ENCODE measurements at places on chromosomes 12 and 14.

- DNase-seq = no peak
These were observed 67.3 kb upstream of the EGLN3 start for GRCh38 chr14:34018125-34018524.

GRCh38 chr12:113118142-113118541, 17.4 kb downstream of the RASAL1 start:
- DNase-seq = no peak

DNA sequence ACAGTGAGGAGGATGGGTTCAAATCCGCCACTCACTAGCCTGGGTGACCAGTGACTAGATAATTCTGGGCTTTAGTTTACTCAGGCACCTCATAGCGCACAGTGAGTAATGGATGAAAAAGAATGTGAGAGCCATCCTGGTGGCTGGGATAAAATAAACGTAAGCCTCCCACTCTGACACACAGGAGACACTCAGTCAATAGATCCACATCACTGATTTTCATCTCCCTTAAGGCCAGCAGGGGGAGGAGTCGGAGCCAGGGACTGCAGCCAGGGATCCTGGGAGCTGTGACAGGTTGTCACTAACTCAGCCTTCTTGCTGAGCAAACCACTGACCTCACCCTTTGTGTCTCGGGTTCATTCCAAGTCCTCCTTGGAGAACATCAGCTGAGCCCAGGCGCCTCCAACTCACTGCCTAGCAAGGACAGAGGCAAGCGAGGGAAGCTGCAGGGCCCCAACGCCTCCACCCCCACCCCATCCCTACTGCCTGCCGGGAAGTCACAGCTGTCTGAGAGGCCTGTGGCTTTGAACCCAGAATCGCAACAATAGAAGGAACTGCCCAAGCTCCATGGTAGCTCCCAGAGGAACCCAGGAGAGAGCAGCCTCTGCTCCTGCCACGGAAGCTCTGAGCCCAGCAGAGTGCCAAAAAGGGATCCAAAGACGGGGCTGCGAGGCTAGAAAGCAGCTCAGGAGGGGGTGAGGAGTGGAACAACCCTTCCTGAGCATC, 30.7 kb downstream of the PXN start:
- DNase-seq = peak; percentile 95

DNA sequence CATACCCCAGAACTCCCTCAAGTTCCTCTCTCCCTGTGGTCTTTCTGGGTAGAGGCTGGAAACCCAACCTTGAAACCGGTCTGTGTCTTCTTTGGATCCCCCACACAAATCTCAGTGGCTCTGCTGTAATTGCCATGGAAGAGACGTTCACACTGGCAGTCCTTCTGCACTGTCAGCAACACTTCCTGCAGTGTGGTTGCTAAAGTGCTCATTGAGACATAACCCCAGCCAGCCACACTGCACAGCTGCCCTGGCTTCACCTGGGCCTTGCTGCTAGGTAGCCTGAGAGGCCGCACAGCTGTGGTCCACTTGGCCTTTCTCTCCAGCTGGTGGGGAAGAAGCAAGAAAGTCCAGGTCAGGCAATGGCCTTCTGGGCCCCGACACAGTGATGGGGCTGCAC, 2.4 kb downstream of the GZMH start:
- DNase-seq = no peak

GRCh38 chr14:83342590-83342989, 1808.9 kb upstream of the SEL1L start:
- no peak for DNase-seq

GRCh38 chr12:80567401-80567800, 123.4 kb downstream of the PTPRQ start:
- DNase-seq = no peak

DNA sequence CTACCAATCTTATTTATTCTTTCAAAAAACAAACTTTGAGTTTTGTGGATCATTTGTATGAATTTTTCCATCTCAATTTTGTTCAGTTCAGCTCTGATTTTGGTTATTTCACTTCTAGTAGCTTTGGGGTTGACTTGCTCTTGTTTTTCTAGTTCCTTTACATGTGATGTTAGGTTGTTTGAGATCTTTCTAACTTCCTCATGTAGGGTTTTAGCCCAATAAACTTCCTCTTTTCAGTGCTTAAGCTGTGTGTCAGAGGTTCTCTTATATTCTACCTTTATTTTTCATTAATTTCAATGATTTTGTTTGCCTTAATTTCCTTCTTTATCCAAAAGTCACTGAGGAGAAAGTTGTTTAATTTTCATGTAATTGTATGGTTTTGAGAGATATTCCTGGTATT, 860.4 kb upstream of the FBXO33 start:
- DNase-seq = no peak

GRCh38 chr12:24947541-24948419, 1.1 kb downstream of the BCAT1 start:
- DNase-seq = no peak

DNA sequence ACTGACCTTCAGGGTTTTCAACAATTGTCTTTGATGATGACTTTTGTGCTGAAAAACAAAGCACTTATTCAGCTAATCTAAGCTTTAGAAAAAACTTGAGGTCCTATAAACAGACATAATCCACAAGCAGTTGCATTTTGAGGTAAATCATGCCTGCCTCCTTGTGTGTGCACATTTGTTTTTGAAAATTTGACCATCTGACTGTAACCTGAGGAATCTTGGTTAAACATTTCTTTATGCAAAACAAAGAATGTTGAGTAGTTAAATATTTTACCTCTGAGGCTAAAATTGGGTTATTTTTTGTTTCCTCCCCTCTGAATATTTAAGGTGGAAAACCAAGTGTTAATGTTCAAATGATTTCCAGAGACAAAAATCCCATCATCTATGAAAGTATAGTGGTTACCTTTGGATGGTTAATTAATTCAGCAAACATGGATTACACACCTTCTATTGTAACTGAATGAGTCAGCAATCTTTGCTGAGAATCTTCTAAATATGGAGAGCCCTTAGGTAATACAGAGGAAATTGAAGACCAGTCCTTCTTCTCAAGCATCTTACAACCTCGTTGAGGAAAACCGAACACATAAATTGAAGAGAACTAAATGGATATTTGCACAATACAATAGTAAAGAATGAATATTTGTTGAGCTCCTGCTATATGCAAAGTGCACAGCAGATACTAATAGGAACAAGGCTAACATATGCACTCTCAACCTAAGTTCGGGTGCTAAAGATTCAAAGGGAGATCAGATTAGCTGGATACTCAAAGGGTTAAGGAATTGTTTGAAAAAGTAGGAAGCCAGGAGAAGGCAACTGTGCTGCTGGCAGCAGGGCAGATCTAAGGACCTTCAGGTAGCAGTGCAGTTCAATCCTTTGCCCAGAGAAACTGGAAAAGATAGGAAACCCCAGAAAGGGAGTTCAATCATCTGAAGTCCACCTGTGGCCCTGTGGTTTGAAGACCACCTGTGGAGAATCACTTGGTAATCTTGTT, 115.2 kb downstream of the BMP4 start:
- DNase-seq = no peak

GRCh38 chr14:99215277-99215676, 56.7 kb downstream of the BCL11B start:
- DNase-seq = no peak

- no peak for DNase-seq
These were observed 21.6 kb downstream of the TGFB3 start for GRCh38 chr14:75960231-75960630.

- no peak for DNase-seq
These were observed 199.6 kb upstream of the DIO3 start for GRCh38 chr14:101361451-101362433.

DNA sequence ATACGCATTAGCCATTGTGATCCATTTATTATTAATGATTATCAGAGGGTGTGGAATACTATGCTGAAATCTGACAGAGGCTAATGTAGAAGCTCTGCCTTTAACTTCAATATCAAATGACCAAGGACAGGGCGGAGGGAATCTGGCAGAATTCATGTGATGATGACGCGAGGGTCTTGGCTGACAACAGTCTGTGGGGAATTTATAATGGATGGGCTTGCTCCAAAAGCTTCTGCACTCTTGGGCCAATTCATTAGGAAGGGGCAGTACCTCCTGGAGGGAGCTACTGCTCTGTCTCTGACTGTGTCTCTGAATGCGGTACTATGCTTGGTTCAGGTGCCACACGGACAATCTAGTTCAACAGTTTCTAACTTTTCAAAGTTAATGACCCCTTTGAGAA, 46.2 kb downstream of the GALNT8 start:
- no peak for DNase-seq

DNA sequence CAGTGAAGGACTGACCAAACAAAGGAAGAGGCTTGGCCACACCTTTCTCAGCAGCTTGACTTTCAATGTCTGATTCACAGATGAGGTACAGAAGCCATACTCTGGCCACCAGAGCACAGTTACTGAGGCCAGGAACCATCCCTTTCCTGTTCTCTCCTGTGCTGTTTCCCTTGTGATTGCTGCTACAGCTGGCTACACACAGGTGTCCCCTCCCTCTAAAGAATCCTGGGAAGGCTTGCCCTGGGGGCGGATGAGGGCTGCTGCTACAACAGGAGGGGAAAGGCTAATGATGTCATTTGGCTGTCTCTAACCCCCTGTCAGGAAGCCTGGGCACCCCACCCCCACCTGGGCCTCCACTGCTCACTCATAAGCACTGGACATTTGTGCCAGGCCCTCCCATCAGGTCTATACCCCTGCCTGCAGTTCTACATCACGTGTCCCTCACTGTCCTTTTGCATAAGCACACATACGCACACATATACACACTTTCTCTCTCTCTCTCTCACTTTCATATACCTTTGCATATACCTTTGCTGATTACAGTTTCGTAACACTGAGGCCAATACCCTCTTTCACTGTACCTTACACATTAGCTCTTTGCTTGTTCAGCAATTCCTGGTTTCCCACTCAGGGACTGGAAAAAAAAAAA, 41.4 kb downstream of the PRPF40B start:
- no peak for DNase-seq

DNA sequence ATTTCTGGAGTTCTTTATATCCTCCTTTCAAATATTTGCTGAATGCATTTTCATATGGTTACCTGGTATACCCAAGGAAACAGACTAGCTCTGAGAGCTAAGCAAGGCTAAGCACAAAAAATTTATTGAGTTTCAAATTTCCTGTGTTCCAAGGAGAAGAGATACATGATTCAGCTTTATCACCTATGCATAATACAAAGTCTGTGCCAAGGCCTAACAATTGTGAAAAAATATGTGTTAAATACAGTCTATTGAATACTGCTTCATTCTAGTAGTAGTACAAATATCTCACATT, 103.7 kb upstream of the LGR5 start:
- DNase-seq = no peak

- no peak for DNase-seq
These were observed 32.8 kb downstream of the FMNL3 start for GRCh38 chr12:49674318-49674981.

- no peak for DNase-seq
These were observed at the start of gene SERPINA6 for GRCh38 chr14:94322648-94323570. Gene SERPINA6 (minus strand): TSS chr14:94323336. CDS start chr14:94314648, 8,688 bp downstream.

DNA sequence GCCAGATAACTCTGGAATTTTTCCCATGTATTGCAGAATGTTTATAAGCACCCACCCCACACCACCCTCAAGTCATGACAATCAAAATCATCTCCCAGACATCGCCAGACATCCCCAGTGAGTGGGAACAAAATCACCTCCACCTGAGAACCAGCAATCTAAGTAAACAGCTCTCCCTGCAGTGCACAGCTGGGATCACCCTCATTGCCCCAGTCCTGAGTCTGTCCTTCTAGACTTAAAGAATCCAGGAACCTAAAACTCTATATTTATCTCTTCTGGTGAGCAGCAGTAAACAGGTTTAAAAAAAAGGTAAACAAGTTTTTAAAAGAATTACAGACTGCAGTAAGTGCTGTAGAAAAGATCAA, 43.3 kb upstream of the CMKLR1 start:
- DNase-seq = no peak

DNA sequence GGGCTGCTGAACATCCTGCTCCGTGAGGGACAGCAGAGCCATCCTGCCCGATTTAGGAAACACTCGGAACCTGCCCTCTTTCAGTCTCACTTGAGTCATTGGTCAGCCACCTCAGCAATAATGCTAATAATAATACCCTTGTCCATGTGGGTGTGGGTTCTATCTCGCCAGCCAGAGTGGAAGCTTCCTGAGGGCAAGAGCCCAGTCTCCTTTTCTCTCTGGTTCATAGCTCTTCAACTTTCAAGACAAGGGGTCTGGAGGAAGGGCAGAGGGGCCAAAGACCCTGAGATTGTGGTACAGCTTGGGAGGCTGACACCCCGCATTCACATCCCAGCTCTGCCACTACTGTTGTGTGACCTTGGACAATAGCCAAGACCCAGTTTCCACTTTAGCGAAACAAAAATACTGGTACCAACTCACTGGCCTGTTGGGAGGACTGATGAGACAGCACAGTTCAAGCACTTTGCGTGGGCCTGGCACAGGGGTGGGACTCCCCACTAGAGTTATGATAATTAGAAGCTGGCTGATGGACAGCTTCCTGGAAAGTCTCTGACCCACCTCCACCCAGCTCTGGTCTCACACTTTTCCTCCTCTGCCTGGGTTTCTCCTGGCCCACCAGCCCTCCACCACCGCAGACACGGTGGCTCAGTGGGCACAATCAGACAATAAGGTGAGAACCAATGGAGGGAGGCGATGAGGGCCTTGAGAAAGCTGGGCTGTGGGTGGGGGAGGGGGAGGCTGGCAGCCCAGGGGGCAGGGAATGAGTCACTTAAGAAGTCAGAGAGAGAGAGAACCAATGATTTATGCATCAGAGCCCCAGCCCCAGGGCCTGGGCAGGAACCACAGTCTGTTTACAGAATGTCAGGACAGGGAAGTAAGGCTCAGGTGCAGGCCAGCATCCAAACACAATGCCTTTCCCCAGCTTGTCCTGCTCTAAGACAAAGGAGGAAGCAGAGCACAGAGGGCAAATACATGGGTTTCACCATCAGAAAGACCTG, 9.6 kb downstream of the FAIM2 start:
- DNase-seq = no peak

DNA sequence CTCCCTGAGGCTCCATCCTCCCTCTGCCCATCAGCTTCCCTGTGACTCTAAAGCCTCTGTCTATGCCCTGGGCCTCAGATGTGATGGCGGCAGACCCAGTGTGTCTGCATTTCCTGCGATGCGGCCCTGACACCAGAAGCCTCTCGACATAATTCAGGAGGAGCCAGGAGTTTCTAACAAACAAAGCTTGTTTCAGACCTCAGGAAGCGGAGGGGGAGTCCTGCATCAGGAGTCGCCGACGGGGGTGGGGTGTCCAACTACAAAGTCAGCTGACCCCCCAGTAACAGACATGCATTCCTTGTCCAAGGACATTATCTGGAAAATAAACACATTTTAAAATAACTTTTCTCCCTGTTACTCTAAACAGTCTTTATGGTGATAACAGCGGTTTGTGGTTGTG, 167.5 kb downstream of the DPF3 start:
- DNase-seq = no peak

DNA sequence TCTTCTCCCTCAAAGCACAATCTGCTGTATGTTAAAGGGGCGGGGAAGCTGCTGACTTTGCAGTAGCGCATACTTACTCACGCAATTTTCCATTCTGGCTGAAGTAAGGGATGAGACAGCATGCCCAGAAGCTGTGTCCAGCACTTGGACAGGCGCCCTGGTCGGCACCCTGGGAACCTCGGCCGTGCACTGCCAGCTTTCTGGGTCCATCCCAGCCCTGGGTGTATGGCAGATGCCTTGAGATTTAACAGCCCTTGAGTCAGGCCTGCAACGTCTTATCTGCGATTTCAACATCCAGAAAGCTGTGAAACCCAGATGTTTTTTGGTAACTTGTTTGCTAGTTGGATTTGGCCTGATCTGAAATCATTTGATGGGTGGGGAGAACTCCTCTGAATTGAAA, 16.1 kb downstream of the EML1 start:
- peak; percentile 68 for DNase-seq

All from HS-5 (cell line).